ENCODE measurements at places on chromosomes 1 and 21. TPM values are rescaled to one million over a fixed set of nuclear protein-coding genes. Genes with fewer than 3 reads are reported as not detected.

Gene PLD5
- 2.7 TPM for total RNA-seq

Gene TMPRSS2
- total RNA-seq, result 19.2 TPM

DNA sequence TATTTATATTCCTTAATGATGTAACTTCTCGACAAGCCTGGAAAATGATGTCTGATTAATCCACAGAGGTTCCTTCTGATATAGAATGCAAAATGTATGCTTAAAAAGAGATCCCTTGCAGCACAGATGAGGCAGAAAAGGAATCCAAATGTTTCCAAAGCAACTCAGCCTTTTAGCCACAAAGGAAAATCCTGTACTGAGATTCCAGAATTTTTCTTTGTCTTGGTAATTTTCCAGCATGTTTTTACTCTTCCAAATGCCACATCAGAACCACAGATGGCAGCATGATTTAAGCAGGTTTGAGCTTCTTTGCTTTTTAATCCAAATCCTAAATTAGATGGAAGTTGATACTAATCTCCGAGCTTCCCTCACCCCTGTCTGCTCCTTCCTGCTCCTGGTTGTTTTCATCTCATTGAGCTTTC, 176.4 kb upstream of the PALMD start:
- H3K27me3 ChIP-seq, result no peaks in the 10 kb centered on the region
- no peaks in the 10 kb centered on the region for H3K4me1 ChIP-seq
- no peaks in the 10 kb centered on the region for H3K36me3 ChIP-seq
- DNase-seq, result no peak
- no peak overlapping the region for H3K27ac ChIP-seq

- H3K4me3 ChIP-seq, result no peak overlapping the region
- H3K4me1 ChIP-seq, result peaks cover 12% of the 10 kb centered on the region
- peak; percentile 20 for DNase-seq
- no peak overlapping the region for H3K27ac ChIP-seq
Measured at GRCh38 chr1:228955691-228956090, 220.4 kb downstream of the RHOU start.

DNA sequence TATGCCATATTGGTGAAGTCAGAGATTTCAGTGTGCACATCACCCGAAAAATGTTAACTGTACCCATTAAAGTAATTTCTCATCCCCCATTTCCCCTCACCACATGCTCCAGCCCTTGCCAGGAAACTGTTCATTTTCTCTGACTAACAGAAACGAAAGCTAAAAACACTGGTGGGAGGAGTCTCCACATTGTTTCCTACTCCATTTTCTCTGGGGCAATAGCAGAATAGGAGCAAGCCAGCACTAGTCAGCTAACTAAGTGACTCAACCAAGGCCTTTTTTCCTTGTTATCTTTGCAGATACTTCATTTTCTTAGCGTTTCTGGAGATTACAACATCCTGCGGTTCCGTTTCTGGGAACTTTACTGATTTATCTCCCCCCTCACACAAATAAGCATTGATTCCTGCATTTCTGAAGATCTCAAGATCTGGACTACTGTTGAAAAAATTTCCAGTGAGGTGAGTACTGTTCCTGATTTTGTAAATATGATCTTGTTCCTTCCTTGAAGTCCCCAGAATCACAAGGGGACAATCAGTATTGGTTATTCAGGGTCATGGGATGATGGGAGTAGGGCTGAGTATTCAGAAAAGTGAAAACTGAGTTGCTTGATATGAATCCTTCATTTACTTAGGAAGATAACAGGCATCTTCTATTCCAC, at the start of gene IFI16:
Gene IFI16, plus strand, starts transcription at position 204 of the 658 bp plus-strand sequence. CDS start 4,774 bp downstream, outside the sequence.
- DNase-seq, result no peak
- H3K36me3 ChIP-seq, result no peaks in the 10 kb centered on the region
- peaks cover 15% of the 10 kb centered on the region for H3K4me1 ChIP-seq
- no peaks in the 10 kb centered on the region for H3K27me3 ChIP-seq
- no peak within 1 kb of the TSS for H3K27ac ChIP-seq

GRCh38 chr1:181352695-181353094, 130.6 kb upstream of the CACNA1E start:
- H3K27me3 ChIP-seq, result no peaks in the 10 kb centered on the region
- H3K4me1 ChIP-seq, result no peaks in the 10 kb centered on the region
- DNase-seq, result peak; percentile 16

- H3K4me1 ChIP-seq, result peaks cover 25% of the 10 kb centered on the region
- H3K27ac ChIP-seq, result no peak overlapping the region
- H3K36me3 ChIP-seq, result peaks cover 40% of the 10 kb centered on the region
- no peak overlapping the region for H3K4me3 ChIP-seq
- no peaks in the 10 kb centered on the region for H3K27me3 ChIP-seq
Measured at GRCh38 chr1:34850382-34850781, 9.2 kb downstream of the SMIM12 start.

DNA sequence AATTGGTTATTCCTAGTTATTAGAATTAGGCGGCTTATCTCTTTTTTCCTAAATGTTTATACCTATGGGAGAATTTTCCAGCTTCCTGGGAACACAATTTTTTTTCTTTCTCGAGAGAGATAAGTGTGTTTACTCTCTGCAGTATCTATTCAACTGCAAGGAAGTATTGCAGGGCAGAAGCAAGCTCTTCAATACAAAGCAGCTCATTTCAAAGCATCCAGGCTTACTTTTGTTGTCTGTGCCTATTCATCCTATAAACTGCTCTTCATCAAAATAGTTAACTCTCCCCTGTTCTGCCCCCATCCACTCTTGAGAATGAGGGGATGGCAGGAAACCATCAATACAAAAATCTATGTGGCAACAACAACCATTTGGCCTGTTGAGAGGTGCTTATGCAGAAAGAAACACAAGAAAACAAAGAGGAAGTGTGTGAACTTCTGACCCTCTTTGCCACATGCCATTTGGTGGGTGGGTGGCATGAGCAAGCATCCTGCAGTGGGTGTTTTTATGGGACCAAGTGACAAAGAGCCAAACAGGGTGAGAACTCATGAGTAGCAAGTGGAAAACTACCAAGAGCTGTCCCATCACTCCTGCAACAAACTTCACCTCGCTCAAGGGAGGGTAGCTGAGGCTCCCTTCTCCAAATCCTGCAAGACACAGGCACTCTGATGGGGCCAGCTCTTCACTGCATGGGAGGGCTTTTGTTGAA, 50.6 kb upstream of the MRPS6 start:
- H3K4me1 ChIP-seq, result peaks cover 6% of the 10 kb centered on the region
- peak; percentile 54 for DNase-seq
- H3K36me3 ChIP-seq, result no peaks in the 10 kb centered on the region

GRCh38 chr1:229260297-229260696, 10.6 kb upstream of the RAB4A start:
- H3K27ac ChIP-seq, result no peak overlapping the region
- no peak overlapping the region for H3K4me3 ChIP-seq
- H3K27me3 ChIP-seq, result no peaks in the 10 kb centered on the region
- no peaks in the 10 kb centered on the region for H3K36me3 ChIP-seq
- H3K4me1 ChIP-seq, result no peaks in the 10 kb centered on the region
- no peak for DNase-seq

- DNase-seq, result no peak
- no peaks in the 10 kb centered on the region for H3K27me3 ChIP-seq
- H3K36me3 ChIP-seq, result no peaks in the 10 kb centered on the region
- no peak overlapping the region for H3K4me3 ChIP-seq
- no peak overlapping the region for H3K27ac ChIP-seq
Measured at GRCh38 chr1:108075055-108075454, 110.1 kb upstream of the VAV3 start.

- no peaks in the 10 kb centered on the region for H3K27me3 ChIP-seq
- DNase-seq, result no peak
- H3K4me1 ChIP-seq, result no peaks in the 10 kb centered on the region
- H3K4me3 ChIP-seq, result no peak overlapping the region
Measured at GRCh38 chr1:174637487-174637886, 189.7 kb downstream of the GPR52 start.

DNA sequence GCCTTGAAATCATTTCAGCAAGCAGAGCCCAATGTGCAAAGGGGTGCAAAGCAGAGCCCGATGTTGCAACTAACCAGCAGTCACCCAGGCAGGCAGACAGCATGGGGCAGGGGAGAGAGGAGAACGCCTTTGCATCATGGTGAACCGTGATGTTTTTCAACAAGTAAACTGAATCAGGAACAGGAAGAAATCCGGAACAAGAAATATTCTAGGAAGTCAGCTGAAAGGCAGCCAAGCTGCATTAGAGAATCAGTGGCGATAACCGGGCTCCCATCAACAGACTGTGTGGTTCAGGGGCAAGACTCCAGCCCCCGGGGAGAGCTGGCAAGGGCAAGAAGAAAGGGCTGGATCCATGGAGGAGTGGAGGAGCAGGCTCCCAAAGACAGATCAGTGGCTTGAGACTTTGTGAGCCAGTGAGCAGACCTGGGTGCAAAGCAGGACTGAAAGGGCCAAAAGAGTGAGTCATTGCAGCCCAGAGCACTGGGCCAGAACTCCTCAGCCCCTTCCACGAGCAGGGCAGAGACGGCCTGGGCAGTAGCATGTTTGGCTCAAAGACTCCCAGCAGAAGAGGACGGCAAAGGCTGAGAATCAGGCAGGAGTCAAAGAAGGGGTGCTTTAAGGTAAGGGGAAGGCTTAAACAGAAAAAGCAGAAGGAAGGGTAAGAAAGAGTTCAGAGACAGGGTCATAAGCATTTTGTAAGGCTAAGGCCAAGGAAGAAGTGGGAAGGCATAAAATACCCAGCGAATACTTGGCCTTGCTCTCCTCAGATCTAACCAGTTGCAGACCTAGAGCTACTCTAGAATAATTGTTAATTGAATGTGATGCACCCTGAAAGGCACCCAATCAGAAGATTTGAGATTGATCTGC, 155.0 kb downstream of the SETD4 start:
- no peaks in the 10 kb centered on the region for H3K4me1 ChIP-seq
- no peaks in the 10 kb centered on the region for H3K36me3 ChIP-seq
- no peak overlapping the region for H3K27ac ChIP-seq
- no peaks in the 10 kb centered on the region for H3K27me3 ChIP-seq

DNA sequence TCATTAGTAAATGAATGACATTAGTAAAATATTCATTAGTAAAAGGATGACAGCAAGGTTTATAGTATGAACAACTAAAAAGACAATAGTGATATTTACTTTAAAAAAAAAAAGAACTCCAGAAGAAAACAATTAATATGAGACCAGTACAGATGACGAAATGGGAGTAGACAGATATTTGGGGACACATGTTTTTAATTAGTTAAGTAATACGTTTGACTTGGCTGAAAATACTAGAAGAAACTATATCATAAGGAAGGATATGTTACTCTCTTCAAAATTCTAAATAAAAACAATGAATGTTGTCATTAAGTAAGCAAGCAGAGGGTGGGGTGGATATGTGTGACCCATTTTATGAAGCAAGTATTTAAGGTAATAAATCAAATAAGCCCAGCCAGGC, 61.9 kb downstream of the GPATCH2 start:
- no peaks in the 10 kb centered on the region for H3K27me3 ChIP-seq
- no peak overlapping the region for H3K4me3 ChIP-seq
- no peak for DNase-seq

DNA sequence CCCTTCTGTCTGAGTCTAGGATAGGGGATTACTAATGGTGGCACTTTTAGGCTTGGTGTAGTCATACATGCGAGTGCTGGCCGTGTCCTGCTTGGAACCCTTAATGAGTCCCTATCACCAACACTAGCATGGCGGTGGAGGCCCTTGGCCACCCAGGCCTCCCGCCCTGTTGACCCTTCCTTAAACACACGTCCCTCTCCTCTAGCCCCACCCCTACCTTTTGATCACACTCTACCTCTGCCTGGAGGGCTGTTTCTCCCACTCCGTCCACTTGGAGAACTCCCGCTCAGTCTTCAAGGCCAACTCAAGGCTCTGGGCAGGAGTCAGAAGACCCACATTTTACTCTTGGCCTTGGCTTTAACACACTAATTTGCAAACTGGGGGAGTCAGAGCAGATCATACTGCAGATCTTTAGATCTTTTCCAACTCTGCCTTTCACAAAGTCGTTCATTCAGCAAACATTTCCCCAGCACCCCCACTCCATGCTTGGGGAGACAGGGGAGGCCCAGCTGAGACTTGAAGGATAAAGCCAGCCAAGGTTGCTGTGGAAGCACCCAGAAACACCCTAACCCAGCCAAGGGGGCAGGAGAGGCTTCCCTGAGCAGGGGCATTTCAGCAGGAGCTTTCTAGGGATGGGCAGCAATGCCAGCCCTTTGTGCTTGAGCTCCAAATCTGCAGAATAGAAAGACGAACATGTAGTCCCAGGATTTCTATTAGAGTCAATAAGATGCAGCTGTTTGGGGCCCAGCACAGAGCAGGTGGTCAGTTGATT, 1.9 kb downstream of the PODN start:
- H3K27me3 ChIP-seq, result peaks cover 88% of the 10 kb centered on the region
- peaks cover 7% of the 10 kb centered on the region for H3K4me1 ChIP-seq
- peak; percentile 37 for DNase-seq
- H3K4me3 ChIP-seq, result no peak overlapping the region
- H3K27ac ChIP-seq, result no peak overlapping the region

GRCh38 chr1:46345281-46345680, 4.7 kb downstream of the NSUN4 start:
- no peaks in the 10 kb centered on the region for H3K4me1 ChIP-seq
- H3K36me3 ChIP-seq, result peaks cover 51% of the 10 kb centered on the region
- H3K27me3 ChIP-seq, result no peaks in the 10 kb centered on the region
- no peak for DNase-seq
- H3K4me3 ChIP-seq, result no peak overlapping the region

DNA sequence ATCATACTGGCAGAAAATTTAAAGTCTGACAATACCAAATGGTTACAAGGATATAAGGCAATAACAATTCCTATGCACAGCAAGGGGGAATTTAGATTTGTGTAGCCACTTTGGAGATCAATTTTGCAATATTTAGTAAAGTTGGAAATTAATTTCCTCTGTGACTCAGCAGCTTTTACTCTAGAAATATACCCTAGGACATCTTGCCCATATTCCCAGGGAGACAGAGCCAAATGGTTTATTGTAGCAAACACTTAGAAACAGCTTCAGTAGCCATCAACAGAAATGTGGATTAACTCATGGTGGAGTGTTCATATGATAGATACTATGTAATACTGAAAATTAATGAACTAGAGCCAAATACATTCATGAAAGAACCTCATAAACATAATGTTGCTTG, 104.6 kb downstream of the BACH1 start:
- H3K27ac ChIP-seq, result no peak overlapping the region
- no peak for DNase-seq
- no peaks in the 10 kb centered on the region for H3K4me1 ChIP-seq
- H3K4me3 ChIP-seq, result no peak overlapping the region
- no peaks in the 10 kb centered on the region for H3K36me3 ChIP-seq

DNA sequence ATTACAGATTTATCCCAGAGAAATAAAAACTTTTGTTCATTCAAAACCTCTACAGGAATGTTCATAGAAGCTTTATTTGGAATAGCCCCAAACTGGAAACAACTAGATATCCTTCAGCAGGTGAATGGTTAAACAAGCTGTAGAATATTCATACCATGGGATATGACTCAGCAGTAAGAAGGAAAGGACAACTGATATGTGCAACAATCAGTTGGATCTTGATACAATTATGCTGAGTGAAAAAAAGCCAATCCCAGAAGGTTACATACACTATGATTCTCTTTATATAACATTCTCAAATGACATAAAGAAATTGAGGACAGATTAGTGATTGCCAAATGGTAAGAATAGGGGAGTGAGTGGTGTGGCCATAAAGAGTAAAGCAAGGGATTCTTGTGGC, 376.7 kb downstream of the S1PR1 start:
- no peaks in the 10 kb centered on the region for H3K27me3 ChIP-seq
- H3K27ac ChIP-seq, result no peak overlapping the region
- no peak for DNase-seq
- no peak overlapping the region for H3K4me3 ChIP-seq
- H3K4me1 ChIP-seq, result no peaks in the 10 kb centered on the region

Data from endodermal cell (in vitro differentiated cells).